NCI-H1105 (cell line): ENCODE measurements at places on chromosomes 4 and X.
A peak's percentile ranks its signal among the peaks of the same experiment; 100 is the strongest.

GRCh38 chrX:154488336-154489075 is 1.9 kb downstream of the SLC10A3 start:
- no peak for DNase-seq

- DNase-seq, result no peak
Measured at GRCh38 chr4:76726631-76727030, 171.3 kb downstream of the SOWAHB start.

GRCh38 chr4:99965674-99966350 is 15.7 kb upstream of the H2AZ1 start:
- no peak for DNase-seq

- DNase-seq, result no peak
Measured at GRCh38 chr4:107743532-107743931, 23.5 kb upstream of the PAPSS1 start.

DNA sequence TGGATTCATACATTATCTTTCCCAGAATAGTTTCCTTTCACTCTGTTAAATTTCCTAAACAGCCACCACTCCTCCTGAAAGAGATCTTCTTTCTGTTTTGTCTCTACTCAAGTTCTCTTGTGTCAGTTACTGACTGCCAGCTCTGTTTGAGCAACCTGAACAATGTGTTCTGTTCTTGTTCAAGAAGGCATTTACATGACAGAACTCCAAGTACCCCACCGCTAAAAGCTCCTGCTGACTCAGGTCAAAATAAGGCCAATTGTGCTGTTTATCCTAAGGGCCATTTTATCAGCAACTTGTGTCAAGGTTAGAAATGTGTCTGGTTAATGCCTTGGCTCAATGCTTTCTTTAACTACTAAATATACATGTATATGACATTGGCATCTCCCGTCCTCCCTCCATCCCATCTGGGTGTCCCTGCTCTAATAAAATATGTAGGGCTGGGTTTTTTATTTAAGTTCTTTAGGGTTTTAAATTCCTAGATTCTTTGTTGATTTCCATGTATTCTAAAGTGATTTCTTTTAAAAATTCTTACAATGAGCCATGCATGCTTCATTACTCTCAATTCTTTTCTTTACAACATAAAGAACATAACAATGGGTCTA is 144.3 kb upstream of the PAQR3 start:
- DNase-seq, result no peak

- DNase-seq, result no peak
Measured at GRCh38 chr4:120829113-120829831, 93.3 kb downstream of the PRDM5 start.

DNA sequence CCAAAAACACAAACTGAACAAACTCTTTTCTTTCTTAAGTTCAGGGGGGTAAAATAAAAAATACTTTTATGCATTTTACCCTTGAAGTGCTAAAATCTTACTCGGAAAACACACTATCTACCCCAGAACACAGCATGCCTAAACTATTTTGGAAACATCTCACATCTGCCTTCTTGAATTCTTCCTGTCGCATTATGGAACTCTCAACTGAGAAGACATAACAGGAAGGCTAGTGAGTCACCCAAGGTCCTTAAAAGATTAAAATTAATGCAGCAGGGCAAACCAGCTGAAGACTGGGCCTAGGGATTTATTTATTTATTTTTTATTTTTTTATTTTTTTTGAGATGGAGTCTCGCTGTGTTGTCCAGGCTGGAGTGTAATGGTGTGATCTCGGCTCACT is 208.2 kb downstream of the APBB2 start:
- no peak for DNase-seq

DNA sequence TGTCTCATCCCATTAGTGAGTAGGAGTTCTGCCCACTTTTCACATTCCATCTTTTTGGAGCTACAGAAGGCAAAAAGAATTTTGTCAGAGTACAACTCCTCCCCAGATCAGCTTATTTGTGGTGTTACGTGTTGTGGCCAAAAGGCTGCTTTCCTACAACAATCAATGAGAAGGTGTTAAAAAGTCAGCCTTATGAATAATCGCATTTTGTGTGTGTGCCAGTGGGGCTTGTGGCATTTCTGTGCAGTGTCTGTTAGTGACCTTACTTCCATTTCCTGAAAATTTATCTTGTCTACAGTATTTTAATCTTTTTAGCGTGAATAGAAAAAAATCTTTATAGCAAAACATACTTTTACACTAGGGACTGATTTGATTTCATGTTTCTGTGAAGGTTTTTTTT is 458.3 kb upstream of the LCORL start:
- DNase-seq, result no peak

DNA sequence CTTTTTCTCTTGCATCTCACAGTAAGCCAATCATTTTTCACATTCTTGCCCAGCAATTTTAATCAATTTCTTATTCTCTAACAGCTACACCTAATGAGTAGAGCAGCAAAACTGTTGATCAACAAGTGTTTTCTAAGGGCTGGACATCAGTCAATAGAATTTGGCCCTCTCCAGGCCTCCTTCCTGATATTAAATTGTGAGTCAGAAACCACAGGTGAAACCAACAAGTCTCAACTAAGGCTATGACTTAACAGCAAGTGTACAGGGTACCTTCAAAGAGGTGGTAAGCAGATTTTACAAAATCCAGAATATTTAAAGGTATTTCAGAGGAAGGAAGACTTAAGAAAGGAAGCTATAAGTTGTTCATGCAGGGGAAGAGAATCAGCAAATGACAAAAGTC is 156.5 kb upstream of the ARHGAP24 start:
- DNase-seq, result no peak

- no peak for DNase-seq
Measured at GRCh38 chr4:38128478-38129459, 168.6 kb downstream of the PTTG2 start.

- no peak for DNase-seq
Measured at GRCh38 chrX:16992951-16993350, 46.5 kb downstream of the REPS2 start.

- no peak for DNase-seq
Measured at GRCh38 chr4:11037637-11038036, 353.1 kb upstream of the CLNK start.

DNA sequence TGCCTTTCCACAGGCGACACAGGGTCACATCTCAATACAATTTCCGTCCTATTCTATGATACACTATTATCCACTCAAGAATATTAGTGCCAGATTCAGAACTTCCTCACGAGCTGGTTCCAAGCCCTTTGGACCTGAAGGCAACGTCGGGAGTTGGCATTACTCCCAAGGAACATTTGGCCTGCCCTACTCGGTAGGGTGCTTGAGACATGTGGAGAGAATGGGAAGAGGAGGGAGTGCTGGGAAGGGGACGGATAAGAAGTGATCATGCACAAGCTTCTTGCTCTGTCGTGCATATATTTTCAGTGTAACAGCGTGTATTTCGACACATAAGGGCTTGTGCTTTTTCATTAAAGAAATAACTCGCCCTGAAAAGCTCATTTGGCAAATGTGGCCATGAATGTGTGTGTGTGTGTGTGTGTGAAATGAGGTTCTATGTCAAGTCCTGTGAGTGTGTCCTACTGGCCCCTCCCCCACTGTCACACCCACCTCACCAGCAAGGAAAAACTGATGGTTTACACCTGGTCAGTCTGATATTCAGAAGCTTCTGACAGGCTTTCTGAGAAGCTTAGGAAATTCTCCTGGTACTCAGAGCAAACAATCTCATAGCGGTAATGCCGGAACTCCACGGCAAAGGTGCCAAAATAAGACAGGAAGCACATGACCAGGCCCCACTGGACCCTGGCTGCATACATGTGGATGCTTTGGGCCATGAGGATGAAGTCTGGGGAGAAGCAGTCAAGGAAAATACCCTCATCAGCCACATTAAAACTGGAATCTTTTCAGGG is 54.8 kb downstream of the ENOPH1 start:
- DNase-seq, result no peak

DNA sequence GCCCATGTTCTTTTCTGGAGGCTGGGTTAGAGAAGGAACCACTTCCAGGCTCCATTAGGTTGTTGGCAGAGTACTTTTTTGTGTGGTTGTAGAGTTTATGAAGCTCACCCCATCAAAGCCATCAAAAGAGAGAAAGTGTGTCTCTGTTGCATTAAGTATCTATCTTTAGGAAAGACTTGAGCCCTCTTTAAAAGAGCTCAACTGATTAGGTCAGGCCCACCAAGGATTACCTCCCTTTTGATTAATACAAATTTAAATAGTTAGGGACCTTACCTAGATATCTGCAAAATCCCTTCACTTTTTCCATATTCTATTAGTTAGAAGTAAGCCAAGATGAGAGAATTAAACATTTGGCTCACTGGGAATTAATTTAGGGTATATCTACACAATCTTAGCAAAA is 460.4 kb downstream of the PPARGC1A start:
- DNase-seq, result no peak

GRCh38 chr4:111480510-111480909 is 664.7 kb upstream of the FAM241A start:
- no peak for DNase-seq

DNA sequence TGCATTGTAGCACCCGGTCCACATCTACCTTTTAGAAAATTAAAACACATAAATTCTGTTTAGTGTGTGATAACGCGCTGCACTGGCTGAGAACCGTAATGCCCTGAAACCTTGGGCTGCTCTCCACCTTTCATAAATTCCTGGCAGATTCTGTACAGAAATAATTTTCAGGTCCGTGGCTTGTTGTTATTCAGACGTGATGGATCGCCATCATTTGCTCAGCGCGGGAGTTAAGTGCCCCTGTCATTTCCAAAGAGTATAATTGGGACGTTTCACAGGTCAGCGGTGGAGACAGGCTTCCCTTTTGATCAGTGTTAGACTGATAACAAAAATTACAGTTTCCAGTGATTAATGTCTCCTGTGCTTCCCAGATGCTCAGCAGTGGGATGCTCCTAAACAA is 16.5 kb downstream of the UVSSA start:
- no peak for DNase-seq

GRCh38 chr4:84091266-84091665 is 407.8 kb downstream of the NKX6-1 start:
- no peak for DNase-seq

DNA sequence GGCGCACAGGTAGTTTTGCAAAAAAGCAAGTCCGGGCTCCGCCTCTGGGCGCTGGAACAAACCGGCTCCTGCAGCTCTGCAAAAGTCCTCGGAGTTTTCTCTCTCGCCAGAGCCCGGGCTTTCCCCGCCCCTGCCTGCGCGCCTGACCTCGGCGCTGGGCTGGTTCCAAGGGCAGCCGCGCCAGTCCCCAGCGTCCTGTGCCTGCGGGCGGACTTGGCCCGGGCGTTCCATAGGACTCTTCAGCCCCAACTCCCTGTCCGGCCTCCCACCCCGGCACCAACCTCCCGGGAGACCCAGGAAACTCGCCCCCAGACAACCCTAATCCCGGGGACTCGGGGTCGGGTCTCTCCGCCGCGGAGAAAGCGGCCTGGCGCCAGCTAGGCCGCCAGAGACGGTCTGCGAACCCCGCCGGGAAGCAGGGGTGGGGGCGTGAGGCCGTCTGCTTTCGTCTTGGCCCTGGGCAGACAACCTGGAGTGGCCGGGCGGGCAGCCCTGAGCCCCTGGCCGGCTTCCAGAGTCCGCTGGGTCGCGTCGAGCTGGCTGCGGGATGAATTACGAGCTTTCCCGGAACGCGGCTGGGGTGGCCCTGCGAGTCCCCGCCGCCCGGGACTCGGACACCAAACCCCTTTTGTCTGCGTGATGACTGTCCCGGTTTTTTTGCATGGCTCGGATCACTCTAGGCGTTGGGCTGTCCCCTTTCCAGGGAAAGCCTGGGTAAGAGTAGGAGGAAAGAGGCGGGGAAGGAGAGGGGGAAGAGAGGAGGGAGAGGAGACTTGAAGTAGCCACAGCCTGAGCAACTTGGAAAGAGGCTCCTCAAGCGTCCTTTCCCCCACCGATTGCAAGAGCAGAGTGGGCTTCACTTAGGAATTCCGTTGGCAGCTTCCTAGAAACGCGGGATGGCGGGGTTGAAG is 916 bp downstream of the MXRA5 start:
- DNase-seq, result no peak

GRCh38 chrX:149259241-149259640 is 245.9 kb downstream of the IDS start:
- DNase-seq, result no peak

GRCh38 chr4:118905566-118905965 is 16.9 kb downstream of the SYNPO2 start:
- DNase-seq, result no peak

DNA sequence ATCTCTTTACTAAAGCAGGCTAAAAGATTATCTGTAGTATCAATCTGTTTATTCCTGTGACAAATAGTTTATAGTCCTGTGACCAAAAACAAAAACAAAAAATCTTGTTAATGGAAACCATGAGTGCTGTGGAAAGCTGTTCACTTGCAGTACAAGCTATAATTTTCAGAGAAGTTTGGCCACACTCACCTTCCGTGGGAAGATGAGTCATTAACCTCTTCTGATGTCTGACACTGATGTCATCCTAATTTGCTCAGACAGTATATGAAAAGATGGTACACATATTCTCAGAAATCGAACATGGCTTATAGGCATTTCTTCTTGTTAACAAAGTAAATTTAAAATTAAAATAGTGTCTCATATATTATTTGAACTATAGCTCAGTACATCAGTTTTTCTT is 19.9 kb upstream of the ENPP6 start:
- DNase-seq, result no peak

DNA sequence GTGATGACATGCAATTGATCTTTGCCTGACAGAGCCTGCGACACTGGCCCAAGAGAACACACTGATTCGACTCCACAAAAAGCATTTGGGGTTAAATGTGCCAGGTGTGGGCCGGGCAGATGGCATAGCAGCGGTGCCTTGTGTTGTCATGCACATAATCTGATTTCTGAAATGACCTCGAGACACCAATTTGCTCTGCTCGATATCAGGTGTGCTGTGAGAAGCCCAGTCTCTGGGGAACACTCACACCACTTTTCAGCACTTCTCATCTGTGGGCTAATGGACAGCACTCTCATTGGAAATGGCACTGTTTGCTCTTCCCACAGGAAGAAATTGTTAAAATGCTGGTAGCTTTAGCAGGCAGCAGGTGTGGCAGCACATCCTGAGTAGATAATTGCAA is 738.3 kb upstream of the TENM3 start:
- DNase-seq, result peak; percentile 55

GRCh38 chr4:8437281-8437680 is 3.2 kb downstream of the ACOX3 start:
- no peak for DNase-seq

- DNase-seq, result peak; percentile 55
Measured at GRCh38 chrX:125203737-125204578, 115.7 kb upstream of the TEX13C start.

GRCh38 chrX:148915474-148915873 is 415.1 kb downstream of the AFF2 start:
- DNase-seq, result no peak

DNA sequence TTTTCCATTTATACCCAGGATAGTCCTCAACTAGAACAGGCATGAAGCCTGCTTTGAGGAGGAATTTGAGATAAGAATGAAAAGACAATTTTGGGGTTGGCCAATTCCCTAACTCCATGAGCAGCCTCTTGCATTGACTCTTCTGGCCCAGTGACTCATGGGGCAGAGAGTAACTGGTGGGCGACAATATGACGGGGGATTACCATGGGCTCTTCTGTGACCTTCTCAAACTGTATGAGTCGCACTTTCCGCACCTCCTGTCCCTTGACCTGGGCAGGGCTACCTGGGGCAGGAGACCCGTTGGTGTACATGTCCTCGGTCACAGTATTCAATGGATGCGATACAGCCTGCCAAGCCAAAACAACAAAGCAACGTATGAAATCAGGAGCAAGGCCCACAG is 13.3 kb downstream of the MPP1 start:
- DNase-seq, result no peak

GRCh38 chr4:86950831-86951525 is 16.2 kb downstream of the AFF1 start:
- DNase-seq, result no peak
